ENCODE measurements at places on chromosomes 12 and 14.

DNA sequence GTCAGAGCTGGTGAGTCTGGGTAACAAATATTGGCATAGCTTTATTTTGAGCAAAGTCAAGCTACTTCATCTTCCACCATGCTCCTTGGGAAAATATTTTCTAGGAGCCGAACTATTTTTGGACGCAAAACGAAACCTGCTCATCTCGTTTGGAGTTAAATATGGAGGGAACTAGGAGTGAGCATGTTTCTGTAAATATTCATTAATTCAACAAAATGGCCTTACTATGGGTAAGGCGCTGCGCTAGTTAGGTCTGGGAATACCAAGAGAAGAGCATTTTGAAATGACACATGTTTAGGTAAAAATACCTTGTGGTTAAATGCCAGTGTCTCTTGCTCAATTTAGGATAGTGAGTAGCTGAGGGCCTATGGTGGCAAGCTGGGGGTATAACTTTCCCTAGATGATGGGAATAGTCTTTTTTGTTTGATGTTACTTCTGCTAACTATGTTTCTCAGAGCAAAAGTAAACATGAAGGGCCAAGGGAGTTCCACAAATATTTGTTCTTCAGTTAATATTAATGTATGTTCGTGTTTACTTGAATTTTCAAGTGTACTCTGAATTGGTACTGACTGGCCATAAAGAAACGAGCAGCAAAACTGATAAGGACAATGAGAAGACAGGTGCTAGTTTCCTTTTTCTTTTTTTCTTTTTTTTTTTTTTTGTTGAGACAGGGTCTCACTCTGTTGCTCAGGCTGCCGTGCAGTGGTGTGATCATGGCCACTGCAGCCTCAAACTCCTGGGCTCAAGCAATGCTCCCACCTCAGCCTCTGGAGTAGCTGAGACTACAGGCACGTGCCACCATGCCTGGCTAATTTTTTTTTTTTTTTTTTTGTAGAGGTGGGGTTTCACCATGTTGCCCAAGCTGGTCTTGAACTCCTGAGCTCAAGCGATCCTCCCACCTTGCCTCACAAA lies 77.7 kb downstream of the MAP1LC3B2 start:
- no peak for DNase-seq

GRCh38 chr12:95859344-95859816 lies 628 bp downstream of the SNRPF start:
- DNase-seq: no peak

GRCh38 chr12:11906286-11906935 lies 164.3 kb upstream of the BCL2L14 start:
- no peak for DNase-seq

- peak; percentile 74 for DNase-seq
Measured at GRCh38 chr14:73771848-73772638, 57.9 kb upstream of the PNMA1 start.

- no peak for DNase-seq
Measured at GRCh38 chr14:75715926-75716780, 55.1 kb downstream of the TTLL5 start.

DNA sequence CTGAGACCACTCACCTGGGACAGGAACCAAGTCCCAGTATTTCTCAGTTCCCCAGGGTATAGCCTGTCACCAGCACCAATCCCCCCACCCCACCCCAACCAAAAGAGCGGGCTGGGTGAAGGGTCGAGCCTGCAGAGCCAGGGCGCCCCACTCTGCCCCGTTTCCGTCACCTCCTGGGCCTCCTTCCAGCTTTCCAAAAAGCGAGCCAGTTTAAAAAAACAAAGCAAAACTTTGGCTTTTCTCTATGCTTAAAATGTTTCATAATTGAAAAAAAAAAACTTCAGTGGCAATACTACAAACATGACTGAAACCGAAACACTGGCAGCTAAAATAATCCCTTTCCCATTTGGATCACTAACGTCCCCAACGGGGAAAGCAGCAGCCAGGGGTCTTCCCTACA lies 7.5 kb downstream of the CAMKK2 start:
- DNase-seq: no peak

GRCh38 chr12:130975116-130975515 lies 21.4 kb downstream of the ADGRD1 start:
- DNase-seq: no peak

DNA sequence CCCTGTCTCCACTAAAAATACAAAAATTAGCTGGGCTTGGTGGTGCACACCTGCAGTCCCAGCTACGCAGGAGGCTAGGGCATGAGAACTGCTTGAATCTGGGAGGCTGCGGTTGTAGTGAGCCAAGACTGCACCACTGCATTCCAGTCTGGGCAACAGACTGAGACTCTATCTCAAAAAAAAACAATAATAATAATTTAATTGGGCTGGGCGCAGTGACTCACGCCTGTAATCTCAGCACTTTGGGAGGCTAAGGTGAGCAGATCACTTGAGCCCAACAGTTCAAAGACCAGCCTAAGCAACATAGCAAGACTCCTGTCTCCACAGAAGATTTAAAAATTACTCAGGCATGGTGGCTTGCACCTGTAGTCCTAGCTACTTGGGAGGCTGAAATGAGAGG lies 26.7 kb downstream of the CBX5 start:
- no peak for DNase-seq

DNA sequence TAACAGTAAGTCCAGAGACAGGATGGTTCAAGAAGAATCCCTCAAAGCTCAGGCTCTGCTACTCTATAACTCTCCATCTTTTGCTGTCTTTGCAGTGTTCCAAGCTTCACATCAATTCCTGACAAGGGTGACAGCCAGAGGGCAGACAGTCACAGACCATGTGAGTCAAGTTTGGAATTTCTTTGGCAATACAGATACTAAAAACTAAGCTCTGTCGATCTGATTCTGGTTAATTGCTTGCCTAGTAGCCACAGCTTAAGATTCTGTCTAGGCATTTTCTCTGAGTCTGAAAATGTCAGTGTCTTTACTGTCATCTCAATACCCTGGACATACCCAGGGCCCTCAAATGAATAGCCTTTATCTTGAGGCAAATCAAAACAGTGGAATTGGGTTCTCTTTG lies 153.7 kb downstream of the CEP128 start:
- DNase-seq: no peak

- no peak for DNase-seq
Measured at GRCh38 chr12:45663455-45663854, 66.1 kb upstream of the ARID2 start.

GRCh38 chr12:113403435-113404415 lies at the start of gene SDS:
SDS (minus strand) TSS chr12:113403887; CDS start chr12:113399708, 4,179 bp downstream.
- DNase-seq: no peak

DNA sequence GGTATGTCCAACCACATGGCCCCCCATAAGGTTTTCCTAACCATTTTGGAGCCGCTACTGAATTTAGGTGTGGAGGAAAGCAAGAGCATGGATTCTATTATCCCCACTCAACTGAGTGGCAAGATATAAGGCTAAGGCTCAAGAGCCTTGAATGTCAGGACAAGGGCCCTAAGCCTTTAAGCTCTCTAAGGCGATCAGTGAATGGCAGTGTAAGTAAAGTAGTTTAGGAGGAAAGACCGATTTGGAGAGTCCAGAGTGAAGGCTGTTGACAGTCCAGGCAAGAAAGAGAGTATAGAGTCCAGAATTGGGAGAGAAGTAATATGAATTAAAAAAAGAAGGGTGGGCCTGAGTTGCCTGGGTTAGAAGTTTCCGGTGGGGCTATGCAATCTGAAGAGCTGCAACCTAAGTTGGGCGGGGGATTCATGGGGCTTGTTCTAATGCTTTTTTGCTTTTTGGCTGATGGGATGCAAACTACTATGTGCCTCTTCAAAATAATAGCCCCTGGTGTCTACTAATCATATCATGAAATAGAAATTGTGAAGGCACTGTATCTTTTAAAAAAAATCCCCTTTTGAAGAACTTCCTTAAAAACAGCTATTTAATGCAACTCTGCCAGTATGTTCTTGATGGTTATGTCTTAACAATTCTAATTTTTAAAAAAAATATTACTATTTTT lies at the start of gene SPIC:
SPIC (plus strand) TSS at position 626 of the 676 bp plus-strand sequence. CDS start 1,569 bp downstream, outside the sequence.
- no peak for DNase-seq

DNA sequence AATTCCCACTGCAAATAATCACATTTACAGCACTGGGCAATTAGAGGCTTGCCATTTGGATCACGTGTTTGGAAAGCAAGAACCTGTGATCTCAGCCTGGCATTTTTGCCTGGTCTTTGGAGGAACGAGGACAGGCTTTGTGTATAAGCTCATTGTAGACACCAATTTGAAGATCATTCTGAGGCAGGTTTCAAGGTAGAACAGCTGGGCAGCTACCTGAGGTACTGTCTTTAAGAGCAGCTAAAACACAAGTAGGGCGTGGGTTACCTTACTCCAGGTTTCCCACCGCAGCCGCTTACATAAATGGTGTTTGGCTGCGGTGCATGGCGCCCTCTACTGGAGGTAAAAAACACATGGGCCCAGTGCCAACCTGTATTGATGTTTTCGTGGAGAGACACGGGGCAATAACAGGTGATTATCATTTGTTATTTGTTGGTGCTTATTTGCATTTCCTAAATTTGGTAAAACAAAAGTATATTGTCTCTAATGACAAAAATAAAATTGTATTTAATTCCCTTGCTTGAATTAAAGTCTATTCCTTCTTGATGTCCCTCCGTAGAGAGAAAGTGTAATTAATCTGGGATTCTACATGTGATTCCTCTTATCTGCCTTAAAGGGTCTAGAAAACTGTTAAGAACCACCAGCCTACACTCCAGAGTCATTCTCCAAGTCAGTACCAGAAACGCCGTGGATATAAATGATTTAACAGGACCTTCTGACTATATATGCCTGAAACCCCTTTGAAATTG lies 69.7 kb downstream of the SVOP start:
- peak; percentile 50 for DNase-seq

DNA sequence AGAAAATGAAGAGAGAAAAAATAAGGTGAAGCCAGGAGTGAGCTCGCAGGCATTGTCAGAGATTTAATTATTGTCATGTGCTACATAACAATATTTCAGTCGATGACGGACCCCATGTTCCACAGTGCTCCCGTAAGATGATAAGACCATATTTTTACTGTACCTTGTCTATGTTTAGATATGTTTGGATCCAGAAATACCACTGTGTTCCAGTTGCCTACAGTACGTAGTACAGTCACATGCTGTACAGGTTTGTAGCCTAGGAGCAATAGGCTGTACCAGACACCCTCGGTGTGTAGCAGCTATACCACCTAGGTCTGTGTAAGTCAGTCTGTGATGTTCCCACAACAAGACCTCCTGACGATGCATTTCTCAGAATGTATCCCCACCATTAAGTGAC lies 137.5 kb downstream of the FBXL14 start:
- DNase-seq: no peak

DNA sequence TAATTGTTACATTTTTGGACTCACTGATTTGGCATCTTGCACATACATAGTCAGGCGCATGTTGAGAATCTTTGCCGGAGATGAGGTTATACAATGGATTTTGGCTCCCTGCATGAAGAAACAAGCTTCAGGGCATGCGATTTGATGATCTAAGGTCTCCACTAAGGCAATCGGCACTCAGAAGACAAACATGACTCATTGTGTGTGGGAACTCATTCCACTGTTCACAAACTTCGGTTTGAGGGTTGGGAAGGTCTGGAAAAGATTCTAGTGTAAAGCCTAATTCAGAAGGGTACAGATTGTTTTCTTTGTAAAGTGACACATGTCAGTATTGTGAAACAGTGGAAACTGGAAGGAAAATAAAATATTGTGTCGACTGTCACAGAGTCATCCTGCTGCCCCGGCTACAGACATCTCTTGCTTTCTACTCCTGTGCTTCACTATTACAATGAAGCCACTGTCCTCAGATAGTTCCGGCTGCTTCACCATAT lies 192.6 kb upstream of the HMGA2 start:
- no peak for DNase-seq

DNA sequence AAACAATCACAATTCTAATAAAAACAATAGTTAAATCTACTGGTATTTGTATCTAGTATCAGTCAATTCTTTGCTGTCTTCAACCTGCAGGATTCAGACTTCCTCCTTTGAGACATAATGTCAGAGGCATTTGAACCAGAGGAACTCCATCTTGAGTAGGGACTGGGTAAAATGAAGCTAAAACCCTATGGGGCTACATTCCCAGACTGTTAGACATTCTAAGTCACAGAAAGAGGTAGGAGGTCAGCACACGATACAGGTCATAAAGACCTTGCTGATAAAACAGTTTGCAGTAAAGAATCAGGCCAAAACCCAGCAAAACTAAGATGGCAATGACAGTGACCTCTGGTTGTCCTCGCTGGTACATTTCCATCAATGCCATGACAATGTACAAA lies 48.2 kb upstream of the MAP3K9 start:
- no peak for DNase-seq

GRCh38 chr14:71225113-71225512 lies 317.9 kb downstream of the PCNX1 start:
- DNase-seq: no peak

DNA sequence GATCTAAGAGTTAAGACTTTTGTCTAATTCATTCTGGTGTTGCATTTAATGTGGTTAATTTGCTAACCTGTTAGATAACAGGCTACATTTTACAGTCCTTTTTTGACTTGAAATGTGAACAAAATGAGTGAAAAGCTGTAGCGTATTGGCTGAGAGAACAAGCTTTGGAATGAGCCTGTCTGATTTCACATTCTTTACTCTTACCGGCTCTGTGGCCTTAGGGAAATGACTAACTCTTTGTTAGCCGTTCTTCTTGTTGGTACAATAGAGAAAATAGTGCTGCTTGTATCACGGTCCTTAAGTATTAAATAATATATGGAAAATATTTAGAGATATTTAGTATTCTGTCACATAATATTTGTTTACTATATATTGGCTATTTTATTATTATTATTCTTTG lies 1.9 kb downstream of the MNAT1 start:
- no peak for DNase-seq

GRCh38 chr12:84986586-84986985 lies 49.5 kb downstream of the TSPAN19 start:
- DNase-seq: no peak

GRCh38 chr12:113858841-113859386 lies 107.2 kb downstream of the RBM19 start:
- no peak for DNase-seq

Data from stimulated activated CD4-positive, alpha-beta T cell treated with anti-CD3 and anti-CD28 coated beads, Interleukin-4, amount 100 ng/mL, for 48 hours (primary cell).